Caudate nucleus (tissue), 63 donors: ENCODE measurements at places on chromosomes 6 and 20.
A peak's percentile ranks its signal among the peaks of the same experiment; 100 is the strongest.

DNA sequence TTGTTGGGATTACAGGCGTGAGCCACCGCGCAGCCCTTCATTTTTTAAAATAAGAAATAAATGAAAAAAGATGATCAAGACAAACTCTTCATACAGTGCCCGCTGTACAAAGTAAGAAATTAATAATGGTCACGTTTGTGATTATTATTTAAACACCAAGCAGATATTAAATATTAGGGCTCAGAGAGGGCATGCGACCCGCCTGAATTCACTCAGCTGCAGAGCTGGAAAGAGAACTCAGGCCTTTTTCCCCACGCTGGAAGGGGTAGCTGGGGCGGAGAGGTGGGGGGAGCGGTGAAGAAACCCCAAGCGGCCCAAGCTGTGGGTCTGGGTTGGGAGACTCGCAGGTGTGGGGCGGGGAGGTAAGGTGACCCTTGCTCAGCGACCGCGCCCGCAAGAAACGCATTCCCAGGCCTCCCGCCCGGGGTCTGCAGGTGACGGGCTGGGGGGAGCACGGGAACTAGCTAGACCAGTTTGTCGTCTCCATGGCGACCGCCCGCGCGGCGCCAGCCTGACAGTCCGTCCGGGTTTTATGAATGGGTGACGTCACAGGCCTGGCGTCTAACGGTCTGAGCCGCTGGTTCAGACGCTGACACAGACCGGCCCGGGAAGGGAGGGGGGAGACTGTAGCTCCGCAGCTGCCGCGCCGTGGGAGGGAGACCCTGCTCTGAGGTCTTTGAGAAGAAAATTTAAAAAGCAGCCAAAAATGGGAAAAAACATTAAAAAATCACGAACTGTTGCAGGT is 1.1 kb upstream of the ID1 start:
- DNase-seq = peak; percentile 88

GRCh38 chr20:1389703-1390580 is 2.9 kb downstream of the FKBP1A start:
- no peak for DNase-seq

GRCh38 chr6:34587325-34587724 is 31.2 kb upstream of the SPDEF start:
- no peak for DNase-seq

GRCh38 chr20:906001-906520 is 10.1 kb downstream of the ANGPT4 start:
- DNase-seq = no peak

- DNase-seq = no peak
These were observed 279.6 kb upstream of the SULF2 start for GRCh38 chr20:48064929-48065328.

GRCh38 chr20:48106428-48106827 is 321.1 kb upstream of the SULF2 start:
- no peak for DNase-seq

DNA sequence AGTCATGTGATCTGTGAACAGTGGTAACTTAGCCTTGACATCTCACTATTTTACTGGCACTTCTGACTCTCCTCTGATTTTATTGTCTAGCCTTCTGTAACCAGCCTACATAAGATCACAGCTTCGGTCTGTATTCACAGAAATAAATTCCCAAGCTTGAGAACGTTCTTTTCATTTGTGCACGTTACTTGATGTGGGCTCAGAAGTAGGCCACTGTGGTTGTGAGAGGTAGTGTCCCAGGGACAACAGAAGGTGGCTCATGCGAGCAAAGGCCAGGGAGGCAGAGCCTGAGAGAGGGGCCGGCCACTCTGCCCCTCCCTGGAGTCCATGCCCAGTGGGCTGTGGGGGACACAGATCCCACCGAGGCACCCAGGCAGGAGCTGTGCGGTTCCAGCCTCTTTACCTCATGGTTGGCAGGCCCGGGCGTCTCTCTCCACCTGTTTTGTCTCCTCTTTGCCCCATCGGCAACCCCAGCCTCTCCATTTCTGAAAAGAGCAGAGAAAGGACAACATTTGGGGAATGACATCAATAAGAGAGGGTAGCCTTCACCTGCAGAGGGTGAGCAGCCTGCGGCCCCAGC is 207.5 kb upstream of the CST7 start:
- DNase-seq = no peak

GRCh38 chr20:40744818-40745175 is 55.8 kb upstream of the MAFB start:
- DNase-seq = no peak

GRCh38 chr6:32166411-32167061 is 2.1 kb downstream of the EGFL8 start:
- no peak for DNase-seq

- no peak for DNase-seq
These were observed 374.5 kb downstream of the EPM2A start for GRCh38 chr6:145360865-145361264.

DNA sequence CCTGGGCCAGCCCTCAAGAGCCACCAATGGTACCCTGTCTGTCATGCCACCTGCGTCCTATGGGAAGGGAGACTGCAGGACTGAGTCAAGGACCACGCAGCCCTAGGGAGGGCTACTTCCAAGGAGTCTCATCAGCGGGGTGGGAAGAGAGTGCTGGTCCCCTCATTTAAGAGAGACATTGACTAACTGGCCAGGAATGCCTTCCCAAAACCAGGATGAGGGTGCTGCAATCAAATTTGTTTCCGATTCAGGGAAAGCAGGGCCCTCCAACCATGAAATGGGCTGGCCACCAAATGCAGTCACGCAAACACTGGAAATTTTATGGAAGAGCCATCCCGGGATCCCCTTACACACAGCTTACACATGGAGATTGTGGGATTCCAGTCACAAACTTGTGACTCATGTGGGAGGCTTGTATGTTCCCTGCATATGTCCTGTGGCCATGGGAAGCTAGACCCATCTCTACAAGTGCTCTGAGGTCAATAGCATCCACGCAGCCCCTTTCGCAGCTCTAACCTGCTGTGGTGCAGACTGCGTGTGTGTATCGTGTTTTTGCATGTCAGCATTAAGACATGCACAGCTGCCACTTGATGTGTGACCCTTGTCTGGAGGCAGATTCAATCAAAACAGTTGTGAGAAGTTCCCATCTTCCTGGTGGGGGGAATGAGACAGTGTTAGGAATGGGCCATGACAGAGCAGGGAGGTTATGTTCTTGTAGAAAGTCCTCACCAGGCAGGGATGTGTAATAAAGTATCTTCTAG is 53.0 kb upstream of the CST7 start:
- no peak for DNase-seq

GRCh38 chr20:63315731-63316491 is 22.9 kb downstream of the COL20A1 start:
- no peak for DNase-seq

- no peak for DNase-seq
These were observed 880.8 kb upstream of the SLC35B3 start for GRCh38 chr6:9315966-9316650.

GRCh38 chr6:29524444-29525310 is 34.9 kb downstream of the UBD start:
- no peak for DNase-seq

DNA sequence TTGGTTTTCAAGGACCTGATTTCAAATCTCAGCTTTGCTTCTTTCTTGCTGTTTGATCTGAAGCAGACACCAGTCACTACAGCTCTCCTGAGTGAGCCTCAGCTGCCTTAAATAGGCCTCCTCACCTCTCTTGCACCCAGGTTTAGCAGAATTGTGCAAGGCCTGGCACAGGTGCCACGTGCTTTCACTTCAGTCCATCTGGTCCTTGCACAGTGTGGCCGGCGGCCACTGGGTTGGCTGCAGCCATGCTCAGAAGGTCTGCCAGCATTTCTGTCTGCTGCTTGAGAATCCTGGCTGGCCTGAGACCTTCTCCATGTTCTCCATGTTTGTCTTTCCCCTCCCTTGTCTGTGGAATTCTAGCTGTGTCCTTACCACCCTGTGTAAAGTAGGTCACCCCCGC is 14.5 kb upstream of the DAAM2 start:
- no peak for DNase-seq

- DNase-seq = no peak
These were observed 45.8 kb upstream of the FAM184A start for GRCh38 chr6:119124079-119124824.

DNA sequence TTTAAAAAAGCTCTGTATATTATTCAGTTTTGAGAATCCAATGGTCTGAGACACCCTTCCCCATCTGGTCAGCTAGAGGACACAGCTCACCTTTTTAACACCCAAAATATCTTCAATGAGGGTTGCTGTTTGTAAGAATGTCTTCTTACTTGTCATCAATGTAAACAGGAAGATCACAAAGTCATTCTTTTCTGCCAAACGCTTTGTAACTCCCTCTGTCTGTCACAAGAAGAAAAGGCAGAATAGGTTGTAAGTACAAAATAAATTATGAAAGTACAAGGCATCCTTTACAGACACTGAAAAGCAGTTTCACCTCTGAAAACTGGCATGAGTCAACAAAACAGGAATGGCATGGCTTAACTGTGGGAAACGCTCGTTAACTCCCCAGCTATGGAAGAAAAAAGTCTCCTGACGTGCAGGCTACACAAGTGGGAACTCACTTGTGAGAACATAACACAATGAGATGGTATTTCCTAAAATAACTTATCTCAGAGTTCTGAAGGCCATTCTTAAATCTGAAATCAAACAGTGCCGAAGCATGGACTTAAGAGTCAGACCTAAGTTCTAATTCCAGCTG is 42.7 kb downstream of the TRPC4AP start:
- no peak for DNase-seq

DNA sequence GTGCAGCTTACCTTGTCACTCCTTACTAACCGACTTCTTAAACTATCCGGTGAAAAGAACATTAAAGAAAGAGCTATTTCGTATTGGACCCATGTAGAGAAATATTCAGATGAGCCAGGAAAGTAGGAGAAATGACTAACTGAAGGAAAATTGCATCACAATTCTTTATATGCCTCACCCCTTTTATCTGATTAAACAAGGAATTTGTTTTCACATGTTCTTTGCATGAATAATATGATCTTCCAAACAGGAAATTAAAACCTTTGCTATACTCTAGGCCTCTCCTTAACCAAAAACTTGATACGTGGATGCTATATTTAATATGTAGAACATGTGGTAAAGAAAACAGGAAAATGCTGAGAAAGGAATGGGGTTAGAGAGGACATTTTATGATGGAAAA is 41.9 kb upstream of the LRRC1 start:
- DNase-seq = no peak
